AG08396 (cell line): ENCODE measurements at places on chromosomes 2 and 18.

- DNase-seq, result no peak
These were observed 136.5 kb downstream of the DSEL start for GRCh38 chr18:67379981-67380380.

DNA sequence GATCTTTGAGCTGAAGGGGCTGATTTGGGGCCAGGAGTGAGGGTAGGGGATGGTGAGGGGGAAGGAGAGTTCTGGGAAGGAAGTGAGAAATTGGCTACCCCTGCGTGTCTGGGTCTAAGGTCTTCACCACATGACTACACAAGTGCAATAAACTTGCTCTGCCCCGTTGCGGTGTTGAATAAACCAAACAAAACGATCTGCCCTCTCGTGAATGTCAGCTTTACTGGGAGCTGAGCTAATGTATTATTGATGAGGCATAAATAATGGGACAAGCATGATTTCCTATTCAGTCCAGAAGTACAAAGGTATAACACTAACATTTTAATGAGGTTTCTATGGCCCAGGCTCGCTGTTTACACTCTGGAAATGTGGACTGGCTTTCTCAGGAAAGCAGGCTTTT, 8.0 kb upstream of the CFAP221 start:
- DNase-seq, result no peak

GRCh38 chr2:103435010-103435409, 673.2 kb downstream of the TMEM182 start:
- no peak for DNase-seq

GRCh38 chr2:15881120-15881433, 59.3 kb upstream of the MYCN start:
- DNase-seq, result no peak

- no peak for DNase-seq
These were observed 1.3 kb upstream of the UPP2 start for GRCh38 chr2:158100411-158100810.

DNA sequence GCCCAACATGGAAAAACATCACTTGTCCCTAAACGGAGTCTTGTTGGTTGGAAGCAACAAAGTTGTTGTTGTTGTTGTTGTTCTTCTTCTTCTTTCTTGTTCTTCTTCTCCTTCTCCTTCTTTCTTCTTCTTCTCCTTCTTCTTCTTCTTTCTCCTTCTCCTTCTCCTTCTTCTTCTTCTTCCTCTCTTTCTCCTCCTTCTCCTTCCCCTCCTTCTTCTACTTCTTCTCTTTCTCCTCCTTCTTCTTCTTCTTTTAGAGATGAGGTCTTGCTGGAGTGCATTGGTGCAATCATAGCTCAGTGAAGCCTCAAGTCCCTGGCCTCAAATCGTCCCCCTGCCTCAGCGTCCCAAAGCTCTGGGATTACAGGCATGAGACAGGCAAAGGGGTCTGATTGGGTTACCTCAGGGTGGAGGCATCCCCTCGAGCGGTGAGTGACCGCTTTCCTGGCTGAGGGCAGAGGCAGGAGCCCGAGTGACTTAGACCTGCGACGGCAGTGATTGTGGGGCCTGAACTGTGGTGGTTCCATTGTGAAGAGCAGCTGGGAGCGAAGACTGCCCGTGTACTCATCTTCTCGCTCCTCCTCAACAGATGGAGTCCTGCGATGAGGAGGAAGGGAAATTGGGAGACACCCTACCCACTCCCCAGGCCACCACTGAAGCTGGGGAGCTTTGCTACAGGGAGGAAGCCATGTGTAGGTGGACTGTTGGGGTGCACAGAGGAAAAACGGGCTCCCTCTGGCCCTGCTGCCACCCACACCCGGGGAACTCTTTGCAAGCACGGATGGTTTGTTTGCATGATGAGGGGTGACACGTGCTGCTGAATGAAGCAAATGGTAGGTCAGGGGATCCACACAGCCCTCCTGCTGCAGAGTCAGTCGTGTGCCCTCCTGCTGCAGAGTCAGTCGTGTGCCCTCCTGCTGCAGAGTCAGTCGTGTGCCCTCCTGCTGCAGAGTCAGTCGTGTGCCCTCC, 7.0 kb upstream of the PER2 start:
- no peak for DNase-seq

DNA sequence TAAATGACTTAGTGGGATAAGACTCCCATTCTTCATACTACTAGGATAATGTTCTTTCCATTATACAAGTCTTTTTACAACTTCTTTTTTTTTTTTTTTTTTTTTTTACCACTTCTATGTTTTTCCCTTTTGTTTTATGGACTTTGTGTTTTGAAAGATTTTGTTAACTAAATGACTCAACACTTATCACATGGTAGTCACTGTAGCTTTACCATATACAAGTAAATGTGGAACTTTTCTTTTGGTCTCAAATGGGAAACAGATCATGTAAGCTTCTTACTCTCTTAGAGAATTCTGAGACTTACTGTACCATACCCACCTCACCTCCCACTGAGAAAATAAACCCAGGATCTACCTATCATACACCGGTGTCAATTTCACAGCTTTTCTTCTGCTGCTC, 590.3 kb upstream of the CDH2 start:
- DNase-seq, result no peak

DNA sequence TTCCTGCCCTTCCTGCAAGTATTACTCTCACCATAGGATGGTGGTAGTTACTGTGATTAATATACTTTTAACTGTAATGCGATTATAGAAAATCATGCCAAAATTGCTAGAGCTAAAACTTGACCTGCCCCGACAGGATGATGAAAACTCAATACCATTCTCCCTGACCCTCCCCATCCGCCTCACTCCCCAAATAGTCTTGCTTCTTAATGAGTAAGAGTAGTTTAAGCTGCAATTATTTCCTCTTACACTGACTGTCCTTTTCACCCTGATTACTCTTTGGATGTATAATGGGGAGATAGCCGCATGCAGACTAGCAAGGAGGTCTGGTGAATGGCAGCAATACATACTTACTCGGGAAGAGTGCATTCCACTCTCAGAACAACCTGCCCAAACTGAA, 269.6 kb upstream of the SIX3 start:
- no peak for DNase-seq

DNA sequence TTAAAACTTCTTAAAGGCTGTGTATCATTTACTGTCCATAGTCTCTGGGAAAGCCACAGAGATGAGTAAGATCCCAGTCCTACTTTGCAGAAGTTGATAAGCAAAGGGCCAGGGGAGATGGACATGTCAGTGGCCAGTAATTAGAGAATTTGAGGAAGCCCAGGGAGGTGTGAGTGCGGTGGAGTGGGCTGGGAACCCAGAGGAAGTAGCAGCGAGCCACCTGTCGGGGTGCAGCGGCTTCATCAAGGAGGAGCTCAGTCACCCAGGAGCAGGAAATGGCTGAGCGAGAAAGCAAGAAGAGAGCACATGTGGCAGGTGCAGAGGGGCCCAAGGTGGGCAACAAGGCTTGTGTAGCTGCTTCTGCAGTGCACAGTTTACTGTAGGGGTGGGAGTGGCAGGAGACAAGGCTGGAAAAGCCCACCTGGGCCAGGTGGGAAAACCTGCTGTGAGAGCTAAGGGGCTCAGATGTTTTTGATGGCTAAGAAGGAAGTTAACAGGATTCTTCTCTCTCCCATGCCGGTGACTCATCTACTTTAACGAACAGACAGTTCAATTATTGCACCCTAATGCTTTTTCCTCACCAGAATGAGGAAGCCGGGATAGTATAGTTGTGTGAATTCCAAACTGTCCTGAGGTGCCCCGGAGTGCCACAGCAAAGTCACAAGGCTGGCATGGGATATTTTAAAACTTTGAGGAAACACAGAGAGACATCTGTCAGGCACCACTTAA, 34.8 kb upstream of the MGAT5 start:
- no peak for DNase-seq

GRCh38 chr2:127054604-127054930, 52.4 kb downstream of the BIN1 start:
- DNase-seq, result no peak

GRCh38 chr18:25735459-25735858, 355.0 kb downstream of the SS18 start:
- no peak for DNase-seq

GRCh38 chr18:34862561-34862960, 152.5 kb downstream of the DTNA start:
- no peak for DNase-seq

GRCh38 chr18:2237706-2238105, 333.6 kb downstream of the METTL4 start:
- no peak for DNase-seq

GRCh38 chr2:33377048-33377447, 99.4 kb upstream of the RASGRP3 start:
- no peak for DNase-seq

- no peak for DNase-seq
These were observed 103.4 kb downstream of the CHST9 start for GRCh38 chr18:27081701-27082100.

DNA sequence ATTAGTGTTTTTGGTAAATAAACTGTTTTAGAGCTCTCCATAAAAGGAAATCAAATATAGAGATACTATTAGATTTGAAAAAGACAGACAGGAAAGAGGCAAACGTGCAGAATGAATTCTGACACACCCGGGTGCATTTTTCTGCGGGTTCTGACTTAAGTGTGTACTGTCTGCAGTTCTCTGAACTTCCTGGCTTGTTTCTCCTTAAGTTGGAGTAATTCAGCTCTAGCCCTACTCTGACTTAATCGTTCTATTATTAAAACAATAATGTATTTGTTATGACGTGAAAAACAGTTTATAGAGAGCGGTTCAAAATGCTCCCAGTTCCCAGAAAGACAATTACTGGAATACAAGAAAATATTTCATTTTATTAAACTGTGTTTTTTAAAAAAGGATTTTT, 305.9 kb downstream of the ARHGAP15 start:
- no peak for DNase-seq

GRCh38 chr2:7280790-7281189, 363.6 kb downstream of the RNF144A start:
- DNase-seq, result no peak

DNA sequence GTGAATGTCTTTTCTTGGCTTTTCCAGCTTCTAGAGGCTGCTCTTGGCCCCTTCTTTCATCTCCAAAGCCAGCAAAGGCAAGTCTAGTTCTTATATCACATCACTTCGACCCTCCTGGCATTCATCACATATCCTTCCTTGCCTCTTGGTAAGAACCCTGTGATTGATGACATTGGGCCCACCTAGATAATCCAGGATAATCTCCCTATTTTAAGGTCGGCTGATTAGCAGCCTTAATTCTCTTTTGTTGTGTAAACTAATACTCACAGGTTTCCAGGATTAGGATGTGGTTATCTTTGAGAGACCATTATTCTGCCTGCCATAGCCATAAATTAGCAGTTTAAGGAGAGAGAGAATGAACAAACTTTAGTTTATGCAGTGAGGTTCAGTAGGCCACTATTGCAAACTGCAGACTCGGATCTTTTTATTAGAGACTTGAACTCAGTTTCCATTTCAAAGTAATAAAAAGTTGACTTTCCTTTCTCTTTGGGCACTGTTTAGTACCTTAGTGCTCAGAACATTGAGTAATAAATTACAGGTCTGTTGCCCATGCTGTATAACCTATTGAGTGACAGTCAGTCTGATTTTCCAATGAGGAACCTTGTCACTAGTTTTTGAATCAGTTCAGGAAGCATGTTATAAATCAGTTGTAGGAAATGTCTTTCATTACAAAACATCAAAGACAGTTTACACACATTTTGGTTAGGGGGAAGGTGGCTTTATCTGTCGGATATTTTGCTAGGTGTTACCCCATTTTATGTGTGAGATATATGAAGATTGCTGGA, 4.5 kb downstream of the NDUFV2 start:
- no peak for DNase-seq

GRCh38 chr2:201452058-201452921, 750 bp downstream of the STRADB start:
- DNase-seq, result no peak

DNA sequence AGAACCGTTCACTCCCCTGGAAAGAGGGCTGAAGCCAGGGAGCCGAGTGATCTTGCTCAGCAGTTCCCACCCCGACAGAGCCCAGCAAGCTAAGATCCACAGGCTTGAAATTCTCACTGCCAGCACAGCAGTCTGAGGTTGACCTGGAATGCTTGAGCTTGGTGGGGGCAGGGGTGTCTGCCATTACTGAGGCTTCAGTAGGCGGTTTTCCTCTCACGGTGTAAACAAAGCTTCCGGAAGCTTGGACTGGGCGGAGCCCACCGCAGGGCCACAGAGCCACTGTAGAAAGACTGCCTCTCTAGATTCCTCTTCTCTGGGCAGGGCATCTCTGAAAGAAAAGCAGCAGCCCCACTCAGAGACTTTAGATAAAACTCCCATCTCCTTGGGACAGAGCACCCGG, 180.8 kb downstream of the WDR7 start:
- DNase-seq, result no peak

DNA sequence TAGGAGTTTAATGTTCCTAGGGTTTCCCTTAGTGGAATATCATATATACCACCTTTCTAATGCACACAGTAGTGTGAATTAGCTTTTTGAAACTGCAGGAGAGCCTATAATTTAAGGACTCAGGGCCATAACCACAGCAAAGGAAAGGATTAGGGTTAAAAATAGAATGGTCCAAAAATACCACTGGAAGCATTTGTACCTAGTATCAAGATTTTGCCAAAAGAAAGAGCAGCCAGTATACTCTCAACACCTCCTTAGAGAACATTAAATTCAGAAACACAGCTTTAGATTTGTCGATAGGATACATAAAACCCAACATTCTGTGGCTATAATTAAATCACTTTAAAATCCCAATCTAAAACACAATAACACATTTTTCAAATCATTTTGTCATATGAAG, 634.9 kb downstream of the EPHA4 start:
- DNase-seq, result no peak

GRCh38 chr18:1047406-1047805, 142.7 kb downstream of the ADCYAP1 start:
- no peak for DNase-seq

DNA sequence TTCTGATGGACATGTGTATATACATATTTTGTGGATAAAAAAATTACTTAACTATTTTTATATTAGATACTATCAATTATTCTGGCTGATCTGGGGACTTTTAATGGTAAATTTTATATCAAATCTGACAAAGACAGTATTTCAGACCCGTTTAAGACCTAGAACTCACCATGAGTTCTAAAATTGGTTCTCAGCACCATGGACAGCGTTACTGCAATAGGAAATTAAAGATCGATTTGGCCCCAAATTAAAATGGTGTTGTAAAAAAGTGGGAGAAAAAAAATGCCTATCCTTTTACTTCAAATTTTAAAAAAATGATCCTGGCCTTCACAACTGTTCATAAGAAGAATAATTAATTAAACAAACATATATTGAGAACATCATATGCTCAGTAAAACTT, 919 bp upstream of the SCN2A start:
- DNase-seq, result peak; percentile 2

DNA sequence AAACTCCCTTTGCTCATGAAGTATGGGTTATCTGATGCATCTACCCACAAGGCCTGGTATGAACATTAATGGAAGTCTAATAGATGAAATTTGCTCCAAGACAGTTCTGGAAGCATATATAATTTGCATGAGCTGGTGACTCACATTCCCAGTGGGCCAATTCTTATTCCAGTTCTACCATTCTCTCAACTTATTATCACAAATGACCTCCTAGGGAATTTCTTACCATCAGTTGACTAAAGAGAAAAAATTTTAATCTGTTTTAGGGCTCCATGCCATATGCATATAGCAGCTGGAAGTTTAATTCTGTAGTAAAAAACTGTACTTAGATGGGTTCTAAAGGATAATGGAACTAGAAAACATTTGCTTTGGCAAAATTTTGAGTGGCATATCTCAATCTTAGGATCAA, 165.2 kb upstream of the COL3A1 start:
- no peak for DNase-seq

- DNase-seq, result peak; percentile 96
These were observed 15.3 kb downstream of the CROCC2 start for GRCh38 chr2:240921311-240921994.

GRCh38 chr2:45567974-45568789, 42.9 kb downstream of the SRBD1 start:
- no peak for DNase-seq

GRCh38 chr2:62343206-62343605, 147.3 kb downstream of the B3GNT2 start:
- no peak for DNase-seq
